ENCODE measurements at places on chromosomes 6 and 20. TPM values are rescaled to one million over a fixed set of nuclear protein-coding genes. Genes with fewer than 3 reads are reported as not detected.

PGC gene
- total RNA-seq = not detected

CGA gene
- not detected for total RNA-seq

PMEPA1 gene
- 1.0 TPM for total RNA-seq

ECT2L gene
- total RNA-seq = 0.17 TPM

OPRL1 gene
- total RNA-seq = 2.6 TPM

GSTA3 gene
- not detected for total RNA-seq

STK38 gene
- 26.9 TPM for total RNA-seq

MYCT1 gene
- total RNA-seq = under 0.01 TPM

FAM162B gene
- 13.1 TPM for total RNA-seq

SIGLEC1 gene
- not detected for total RNA-seq

FOXP4 gene
- 1.3 TPM for total RNA-seq

PACSIN1 gene
- not detected for total RNA-seq

DNA sequence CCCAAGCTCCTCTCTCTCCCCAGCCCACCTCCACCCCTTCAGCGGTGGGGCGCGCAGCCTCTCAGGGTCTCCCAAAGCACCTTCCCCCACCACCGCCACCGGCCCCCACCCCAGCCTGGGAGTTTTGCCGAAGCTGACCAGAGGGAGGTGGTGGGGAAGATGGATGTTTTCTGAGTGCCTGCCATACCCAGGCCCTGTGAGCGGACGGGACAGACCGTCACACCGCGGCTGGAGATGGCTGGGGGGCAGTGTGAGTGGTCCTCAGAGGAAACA is 5.7 kb downstream of the C20orf204 start:
- DNase-seq = no peak

DNA sequence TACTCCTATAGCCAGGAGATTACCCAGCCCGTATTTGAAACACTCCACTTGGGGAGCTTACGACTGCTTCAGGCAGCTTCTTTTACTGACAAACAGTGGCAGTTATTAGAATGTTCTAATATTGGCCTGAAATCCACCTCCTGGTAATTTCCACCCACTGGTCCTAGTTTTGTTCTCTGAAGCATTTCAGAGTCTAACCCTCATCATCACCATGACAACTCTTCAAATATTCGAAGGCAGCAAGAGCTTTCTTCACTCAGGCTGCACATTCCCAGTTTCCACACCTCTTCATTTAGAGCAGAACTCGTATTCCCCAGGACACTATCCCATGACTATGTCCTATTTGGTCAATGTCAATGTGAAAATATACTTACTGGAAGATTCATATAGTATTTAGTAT is 325.6 kb downstream of the UBE3D start:
- DNase-seq = no peak

- peak; percentile 13 for DNase-seq
Observed at GRCh38 chr6:73030257-73030656, 195.0 kb downstream of the KHDC1L start.

GRCh38 chr6:144406796-144407195 is 121.7 kb downstream of the UTRN start:
- no peak for DNase-seq

DNA sequence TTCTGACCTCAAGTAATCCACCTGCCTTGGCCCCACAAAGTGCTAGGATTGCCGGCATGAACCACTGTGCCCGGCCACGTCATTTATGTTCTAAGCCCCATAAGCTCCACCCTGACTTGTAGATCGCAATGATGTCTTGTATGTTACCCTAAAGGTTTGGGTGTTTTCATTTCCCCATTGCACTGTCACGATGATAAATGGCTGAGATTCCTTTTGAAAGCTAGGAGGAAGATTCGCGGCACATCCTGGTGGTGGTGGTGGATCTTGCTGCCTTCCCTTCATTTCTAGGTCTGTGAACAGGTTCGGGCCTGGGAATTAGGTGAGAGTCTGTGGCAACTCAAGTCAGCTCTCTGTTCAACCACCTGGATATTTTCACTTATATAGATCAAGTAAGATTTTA is 28.3 kb downstream of the MUC22 start:
- no peak for DNase-seq

DNA sequence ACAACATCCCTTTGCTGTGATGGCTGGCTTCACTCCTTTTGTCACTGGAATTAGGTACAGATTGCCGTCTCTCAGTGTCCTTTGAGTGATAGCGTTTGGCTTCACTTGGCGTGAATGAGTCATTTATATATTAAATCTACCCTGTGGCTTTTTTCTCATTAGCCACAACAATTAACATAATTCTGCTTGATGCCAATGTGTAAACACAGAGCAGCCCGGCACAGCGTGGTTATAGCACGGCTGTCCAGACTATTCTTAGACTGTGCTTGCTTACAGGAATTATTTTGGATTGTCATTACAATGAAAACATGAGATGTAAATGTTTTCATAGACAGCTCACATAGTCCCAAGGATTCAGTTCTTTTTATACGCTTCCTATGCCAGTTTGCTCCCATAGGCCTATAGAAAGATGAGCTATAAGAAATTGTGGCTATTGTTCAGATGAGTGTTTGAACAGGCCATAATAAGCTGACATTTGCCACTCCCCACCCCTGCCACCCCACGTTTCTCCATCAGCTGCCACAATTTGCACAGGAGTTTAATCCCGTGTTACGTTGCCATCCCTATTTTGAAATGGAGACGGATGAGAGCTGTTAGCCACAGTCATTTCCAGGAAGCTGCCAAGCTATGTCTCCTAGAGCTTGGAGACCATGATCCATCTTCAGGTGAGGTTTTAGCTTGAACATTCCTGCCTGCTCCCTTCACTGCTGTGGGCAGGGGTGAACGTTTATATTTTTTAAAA is 65.9 kb downstream of the PPP1R14C start:
- DNase-seq = no peak

DNA sequence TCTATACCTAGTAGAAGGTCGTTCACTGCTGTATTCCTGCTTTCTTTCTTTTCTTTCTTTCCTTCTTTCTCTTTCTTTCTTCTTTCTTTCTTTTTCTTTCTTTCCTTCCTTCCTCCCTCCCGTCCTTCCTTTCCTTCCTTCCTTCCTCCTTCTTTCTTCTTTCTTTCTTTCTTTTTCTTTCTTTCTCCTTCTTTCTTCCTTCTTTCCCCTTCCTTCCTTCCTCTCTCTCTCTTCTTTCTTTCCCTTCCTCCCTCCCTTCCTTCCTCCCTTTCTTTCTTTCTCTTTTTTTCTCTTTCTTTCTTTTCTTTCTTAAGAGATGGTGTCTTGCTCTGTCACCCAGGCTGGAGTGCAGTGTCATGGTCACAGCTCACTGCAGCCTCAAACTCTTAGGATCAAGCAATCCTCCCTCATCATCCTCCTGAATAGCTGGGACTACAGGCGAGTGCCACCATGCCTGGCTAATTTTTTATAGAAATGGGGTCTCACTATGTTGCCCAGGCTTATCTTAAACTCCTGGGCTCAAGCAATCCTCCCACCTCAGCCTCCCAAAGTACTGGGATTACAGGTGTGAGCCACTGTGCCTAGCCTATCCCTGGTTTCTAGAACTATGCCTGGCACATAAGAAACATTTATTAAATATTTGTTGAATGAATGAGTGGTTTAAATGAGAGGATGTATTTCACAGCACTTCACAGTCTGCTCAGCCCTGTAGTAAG is 2.6 kb upstream of the DNPH1 start:
- DNase-seq = no peak

DNA sequence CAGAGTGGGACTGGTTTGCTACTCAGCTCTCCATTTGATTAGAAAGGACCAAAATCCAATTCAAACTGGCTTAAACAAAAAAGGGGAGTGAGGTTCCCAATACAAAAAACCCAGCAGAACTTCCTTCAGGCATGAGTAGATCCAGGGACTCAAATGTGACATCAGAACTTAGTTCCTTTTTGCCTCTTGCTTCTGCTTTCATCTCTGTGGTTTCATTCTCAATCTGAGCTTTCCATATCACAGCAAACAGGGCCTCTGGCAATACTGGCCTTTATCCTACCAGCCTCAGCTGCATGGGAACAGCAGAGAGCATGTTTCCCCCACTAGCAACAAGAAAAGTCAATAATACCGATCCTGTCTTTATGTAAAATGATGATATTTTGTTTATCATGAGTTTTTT is 28.6 kb upstream of the PRELID3B start:
- no peak for DNase-seq

DNA sequence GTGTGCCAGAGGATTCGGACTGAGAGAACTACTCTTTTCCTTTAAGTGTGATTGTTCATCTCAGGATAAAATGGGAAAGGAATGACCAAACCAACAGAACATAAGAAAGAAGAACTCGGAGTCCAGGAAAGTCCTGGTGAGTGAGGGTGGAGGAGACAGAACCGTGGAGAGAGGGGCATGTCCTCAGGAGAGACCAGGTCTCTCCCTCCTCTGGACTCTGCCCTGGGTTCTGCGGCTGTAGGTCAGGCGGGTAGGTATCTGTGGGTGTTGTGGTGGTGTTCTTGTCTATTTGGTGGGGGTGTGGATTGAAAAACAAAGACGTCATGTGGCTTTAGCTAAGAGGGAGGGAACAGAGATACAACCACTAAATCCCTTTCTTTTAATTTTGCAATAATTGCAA is 29.1 kb upstream of the AGPAT4 start:
- DNase-seq = no peak

DNA sequence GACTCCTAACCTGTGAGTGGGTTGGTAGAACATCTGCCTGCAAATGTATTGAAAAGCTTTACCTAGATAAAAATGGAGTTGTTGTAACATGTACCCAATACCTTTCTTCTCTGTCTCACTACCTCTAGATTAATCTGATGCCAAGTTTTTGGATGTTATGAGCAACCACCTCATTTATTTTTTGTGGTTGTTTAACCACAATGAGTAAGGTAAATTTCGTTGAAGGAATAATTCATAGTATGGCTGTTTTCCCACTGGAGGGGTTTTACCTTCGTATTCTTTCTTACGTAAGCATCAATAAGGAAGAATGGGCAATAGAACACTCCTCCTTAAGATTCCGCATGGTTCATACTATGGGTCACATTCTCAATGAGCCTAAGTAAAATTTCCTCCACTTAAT is 165.4 kb downstream of the CDH26 start:
- no peak for DNase-seq

GRCh38 chr20:36465109-36466080 is 75.9 kb upstream of the MYL9 start:
- DNase-seq = peak; percentile 89

DNA sequence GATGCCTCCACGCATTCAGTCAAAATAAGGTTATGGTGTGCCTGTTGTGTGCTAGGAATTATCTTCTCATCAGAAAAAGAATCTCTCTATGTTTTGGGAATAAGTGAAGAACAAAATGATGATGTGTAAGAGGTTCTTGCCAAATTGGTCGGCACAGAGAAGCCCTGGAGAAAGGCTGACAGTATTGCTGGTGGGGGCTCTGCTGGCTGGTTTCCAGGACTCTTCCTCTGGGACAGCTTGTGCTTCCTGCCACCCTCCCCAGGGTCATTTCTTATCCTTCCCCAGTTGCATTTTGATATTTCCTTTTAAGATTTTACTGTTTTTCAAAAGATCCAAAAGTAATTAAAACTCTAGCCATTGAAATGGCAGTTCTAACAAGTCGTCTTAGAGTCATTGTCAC is 22.1 kb downstream of the CST4 start:
- no peak for DNase-seq

GRCh38 chr6:80872199-80872950 is 765.9 kb downstream of the BCKDHB start:
- no peak for DNase-seq

DNA sequence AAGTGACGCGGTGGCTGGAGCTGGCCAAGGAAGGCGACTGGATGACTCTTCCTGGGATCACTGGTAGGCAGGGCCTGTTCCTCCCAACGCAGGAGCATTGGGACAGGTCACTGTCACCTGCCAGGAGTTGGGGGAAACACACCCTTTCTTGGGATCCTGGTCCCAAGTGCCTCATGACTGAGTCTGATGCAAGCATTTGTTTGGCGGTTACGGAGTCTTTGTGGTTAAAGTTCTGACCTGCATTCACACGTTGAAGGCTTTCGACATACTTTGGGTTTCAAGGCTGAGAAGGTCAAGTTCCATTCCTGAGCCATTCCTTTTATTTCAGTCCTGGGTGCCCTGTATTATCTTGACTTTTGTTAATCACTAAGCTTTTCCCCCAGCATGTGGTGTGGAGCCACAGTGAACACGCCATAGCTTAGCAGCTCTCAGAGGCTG is 6.0 kb downstream of the PNLDC1 start:
- DNase-seq = peak; percentile 17

GRCh38 chr20:61766921-61767610 is 298.6 kb downstream of the TAF4 start:
- no peak for DNase-seq

DNA sequence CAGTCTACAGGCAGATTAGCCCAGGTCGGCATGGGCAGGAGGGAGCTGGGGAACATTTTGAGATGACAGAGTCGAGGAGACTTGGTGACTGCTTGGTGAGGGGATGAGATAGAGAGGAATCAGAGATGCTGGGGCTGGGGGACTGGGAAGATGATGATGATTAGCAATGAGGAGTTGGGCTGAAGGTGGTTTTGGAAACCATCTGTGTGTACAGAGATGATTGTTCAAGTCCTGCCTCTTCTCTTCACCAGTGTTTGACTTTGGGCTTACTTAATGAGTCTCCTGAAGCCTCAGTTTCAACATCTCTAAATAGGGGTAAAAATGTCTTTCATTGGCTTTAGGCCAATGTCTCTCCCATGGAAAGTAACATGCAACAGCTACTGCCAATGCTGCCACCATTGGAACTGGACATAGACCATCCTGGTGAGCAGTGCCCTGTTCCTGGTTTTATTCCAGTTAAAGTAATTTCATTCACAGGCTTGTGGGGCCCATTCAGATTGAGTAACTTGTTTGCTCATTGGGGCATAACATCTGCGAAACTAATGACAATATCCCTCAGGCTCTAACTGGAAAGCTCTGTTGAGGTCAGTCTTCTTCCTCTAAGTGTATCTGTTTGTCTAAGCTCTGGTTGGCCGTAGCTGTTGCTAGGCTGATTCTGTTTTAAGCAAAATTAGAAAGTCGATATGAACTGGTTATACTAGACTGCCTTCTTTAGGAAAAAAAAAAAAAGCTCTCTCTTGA is 99.1 kb downstream of the ARMC2 start:
- peak; percentile 70 for DNase-seq

DNA sequence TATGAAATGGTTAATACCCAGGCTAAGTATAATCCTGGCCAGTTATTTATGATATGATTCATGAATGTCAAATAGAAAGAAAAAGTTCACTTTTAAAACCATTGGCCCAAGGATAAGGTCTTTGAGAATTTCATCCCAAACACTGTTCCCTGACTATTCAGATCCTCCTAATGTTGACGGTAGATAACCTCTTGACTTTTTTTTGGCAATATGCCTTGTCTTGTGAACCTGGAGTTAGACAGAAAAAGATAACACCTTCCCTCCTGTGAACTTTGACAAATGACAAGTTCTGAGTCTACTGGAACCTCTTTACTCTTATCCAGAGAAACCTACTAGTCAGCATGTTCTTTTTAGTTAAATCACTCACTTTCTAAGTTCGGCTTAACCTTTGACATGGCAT is 166.8 kb upstream of the PREP start:
- no peak for DNase-seq
